ENCODE measurements at places on chromosomes 5 and 9. TPM values are rescaled to one million over a fixed set of nuclear protein-coding genes. Genes with fewer than 3 reads are reported as not detected.

The EQTN gene
- 2.7 TPM for total RNA-seq

The F2RL1 gene
- total RNA-seq = 0.30 TPM

The C9 gene
- not detected for total RNA-seq

GRCh38 chr5:75037106-75037505 lies 15.3 kb downstream of the GCNT4 start:
- no peaks in the 10 kb centered on the region for H3K27me3 ChIP-seq
- DNase-seq = no peak
- H3K4me3 ChIP-seq = no peak overlapping the region
- no peaks in the 10 kb centered on the region for H3K36me3 ChIP-seq

DNA sequence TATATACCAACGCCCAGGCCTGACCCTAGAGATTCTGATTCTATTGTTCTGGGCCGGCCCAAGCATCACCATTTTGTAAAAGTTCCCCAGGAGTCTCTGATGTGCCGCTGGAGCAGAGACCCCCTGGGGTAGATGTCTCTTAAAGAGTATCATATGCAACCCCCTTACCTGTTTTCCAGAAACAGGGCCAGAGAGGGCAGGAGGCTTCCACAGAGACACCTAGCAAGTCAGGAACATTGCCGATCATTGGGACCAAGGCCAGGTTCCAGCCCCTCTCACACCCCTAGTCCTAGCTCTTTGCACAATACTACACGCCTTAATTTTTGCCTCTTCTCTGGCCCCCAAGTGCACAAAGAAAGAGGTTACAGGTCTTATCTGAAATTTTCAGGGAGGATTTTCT lies 63.8 kb downstream of the TMOD1 start:
- DNase-seq = no peak
- H3K4me1 ChIP-seq = no peaks in the 10 kb centered on the region
- H3K4me3 ChIP-seq = no peak overlapping the region
- no peak overlapping the region for H3K27ac ChIP-seq

GRCh38 chr5:108911055-108911454 lies 163.4 kb downstream of the FER start:
- DNase-seq = no peak
- no peaks in the 10 kb centered on the region for H3K4me1 ChIP-seq
- no peak overlapping the region for H3K27ac ChIP-seq
- no peak overlapping the region for H3K4me3 ChIP-seq
- H3K36me3 ChIP-seq = no peaks in the 10 kb centered on the region

DNA sequence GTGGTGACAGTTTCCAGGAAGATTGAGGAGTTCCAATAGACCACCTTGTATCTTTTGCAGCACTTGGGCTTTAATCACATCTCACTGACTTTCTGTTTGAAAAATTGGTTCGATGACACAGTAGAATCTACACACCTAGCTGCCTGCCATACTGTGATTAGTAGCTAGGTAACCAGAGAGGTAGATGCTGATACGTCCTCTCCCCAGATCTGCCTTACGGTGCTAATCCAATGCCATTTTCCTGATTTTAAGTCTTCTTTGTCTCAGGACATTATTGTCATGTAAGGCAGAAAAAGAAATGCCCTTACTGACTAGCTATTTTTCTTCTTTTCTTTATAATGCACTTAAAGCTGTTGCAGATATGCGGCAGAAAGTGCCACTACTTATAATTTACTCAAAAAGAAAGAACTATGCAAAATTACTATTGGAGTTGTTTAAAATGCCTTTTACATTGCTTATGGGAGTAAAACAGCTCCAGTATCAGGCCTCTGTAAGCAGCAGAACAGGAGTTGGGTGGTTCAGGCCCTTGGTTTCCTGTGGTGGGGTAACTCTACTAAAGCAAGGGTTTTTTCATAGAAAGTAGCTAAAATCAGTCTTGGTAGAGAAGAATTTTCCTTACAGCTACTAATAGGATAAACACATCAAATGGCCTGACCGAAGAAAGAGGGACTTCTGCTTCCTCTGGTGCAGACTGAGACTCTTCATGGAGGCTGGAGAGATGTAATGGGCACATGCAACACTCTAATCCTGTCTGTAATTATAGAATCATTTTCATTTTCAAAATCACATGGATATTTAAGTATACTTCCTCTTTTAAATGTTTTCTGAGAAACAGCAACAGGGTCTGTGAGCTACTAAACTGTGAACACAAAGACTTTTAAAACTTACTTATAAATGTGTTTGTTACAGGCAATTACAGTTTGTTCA lies 177.2 kb downstream of the MAPKAP1 start:
- H3K4me3 ChIP-seq = no peak overlapping the region
- H3K36me3 ChIP-seq = no peaks in the 10 kb centered on the region
- DNase-seq = no peak
- no peak overlapping the region for H3K27ac ChIP-seq
- H3K4me1 ChIP-seq = no peaks in the 10 kb centered on the region

DNA sequence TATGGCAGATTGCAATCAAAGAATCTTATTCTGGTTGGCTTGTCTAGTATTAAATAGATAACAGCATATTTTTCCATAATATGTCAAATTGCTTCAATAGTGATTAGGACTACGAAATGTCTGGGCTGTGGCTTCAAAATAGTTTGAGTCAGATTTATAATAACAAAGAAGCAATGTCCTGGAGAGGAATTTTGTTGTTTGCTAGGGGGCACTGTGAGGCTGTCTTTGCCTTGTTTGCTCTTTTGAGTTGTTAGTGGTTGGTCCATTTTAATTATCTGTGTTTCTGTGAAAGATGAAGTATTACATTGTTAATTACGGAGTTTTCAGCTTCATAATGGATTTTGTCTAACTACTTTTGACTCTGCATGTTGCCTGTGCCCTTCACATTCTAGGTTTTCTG lies 713.6 kb downstream of the TLE4 start:
- peak; percentile 7 for DNase-seq
- no peak overlapping the region for H3K4me3 ChIP-seq
- no peaks in the 10 kb centered on the region for H3K4me1 ChIP-seq
- H3K27me3 ChIP-seq = no peaks in the 10 kb centered on the region
- no peak overlapping the region for H3K27ac ChIP-seq

DNA sequence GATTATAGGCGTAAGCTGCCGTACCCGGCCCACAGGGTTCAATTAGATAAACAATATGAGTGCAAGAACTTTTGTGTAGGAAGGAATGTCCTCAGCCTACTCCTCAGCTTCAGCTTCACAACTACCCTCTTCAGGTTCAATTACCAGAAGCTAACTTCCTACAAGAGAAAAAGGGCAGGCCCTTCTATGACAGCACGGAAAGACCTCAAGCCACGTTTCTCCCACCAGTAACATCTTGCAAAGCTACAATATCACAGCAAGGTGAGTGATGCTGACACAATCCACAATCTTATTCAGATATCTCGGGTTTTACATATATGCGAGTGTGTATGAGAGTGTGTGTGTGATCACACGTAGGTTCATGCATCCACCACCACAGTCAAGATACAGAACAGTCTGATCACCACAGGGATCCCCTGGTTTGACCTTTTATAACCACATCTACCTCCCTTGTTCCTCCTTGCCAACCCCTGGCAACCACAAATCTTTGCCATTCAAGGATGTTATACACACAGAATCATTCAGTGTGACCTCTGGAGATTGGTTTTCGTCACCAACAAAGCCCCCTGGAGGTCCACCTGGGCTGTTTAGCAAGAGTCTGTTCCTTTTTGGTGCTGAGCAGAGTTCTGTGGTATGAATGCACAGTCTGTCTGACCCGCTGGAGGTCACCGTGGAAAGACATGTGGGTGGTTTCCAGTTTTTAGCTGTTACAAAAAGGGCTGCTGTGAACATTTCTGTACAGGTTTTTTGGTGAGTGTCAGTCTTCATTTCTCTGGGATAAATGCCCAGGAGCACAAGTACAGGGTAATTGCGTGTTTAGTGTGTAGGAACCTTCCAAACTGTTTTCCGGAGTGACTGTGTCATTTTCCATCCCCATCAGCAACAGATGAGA lies 38.2 kb downstream of the IPPK start:
- no peak overlapping the region for H3K4me3 ChIP-seq
- H3K27ac ChIP-seq = no peak overlapping the region
- H3K27me3 ChIP-seq = no peaks in the 10 kb centered on the region
- H3K4me1 ChIP-seq = peaks cover 26% of the 10 kb centered on the region
- H3K36me3 ChIP-seq = peaks cover 4% of the 10 kb centered on the region
